ENCODE measurements at places on chromosomes 3 and 15.

DNA sequence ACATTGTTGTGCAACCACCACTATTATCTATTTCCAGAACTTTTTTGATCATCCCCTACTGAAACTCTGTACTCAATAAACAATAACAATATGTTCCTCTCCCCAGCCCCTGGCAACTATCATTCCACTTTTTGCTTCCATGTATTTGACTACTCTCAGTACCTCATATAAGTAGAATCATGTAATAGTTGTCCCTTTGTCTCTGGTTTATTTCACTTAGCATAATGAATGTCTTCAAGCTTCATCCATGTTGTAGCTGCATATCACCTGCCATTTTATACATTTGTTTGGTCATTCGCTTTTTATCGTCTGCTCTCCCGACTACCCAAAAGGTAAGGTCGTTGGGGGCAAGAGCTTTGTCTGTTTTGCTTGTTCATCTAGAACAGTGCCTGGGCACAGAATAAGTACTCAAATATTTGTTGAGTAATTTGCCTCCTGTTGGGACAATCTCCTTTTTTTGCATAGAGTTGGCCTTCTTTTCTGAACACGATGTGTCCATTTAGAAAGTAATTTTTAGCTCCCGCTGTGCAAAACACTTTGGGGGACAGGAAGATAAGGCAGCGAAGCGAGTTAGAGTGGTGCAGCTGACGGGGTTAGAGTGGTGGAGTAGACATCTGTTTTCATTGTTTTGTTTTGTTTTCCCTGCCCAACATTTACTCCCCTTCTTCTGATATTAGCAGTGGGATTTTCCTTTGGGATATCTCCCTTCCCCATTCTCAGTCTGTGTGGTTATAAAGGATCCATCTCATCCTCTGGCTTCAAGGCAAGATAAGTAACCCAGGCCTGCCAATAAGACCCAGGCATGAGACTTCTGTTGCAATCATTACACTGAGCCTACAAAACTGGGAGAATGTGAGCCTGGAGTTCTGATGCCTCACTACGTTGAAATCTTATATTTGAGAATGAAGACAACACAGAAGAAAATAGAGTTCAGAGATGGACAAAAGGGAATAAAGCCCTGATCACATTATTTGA is 83.4 kb upstream of the RNU6-1 start:
- no peak for DNase-seq

DNA sequence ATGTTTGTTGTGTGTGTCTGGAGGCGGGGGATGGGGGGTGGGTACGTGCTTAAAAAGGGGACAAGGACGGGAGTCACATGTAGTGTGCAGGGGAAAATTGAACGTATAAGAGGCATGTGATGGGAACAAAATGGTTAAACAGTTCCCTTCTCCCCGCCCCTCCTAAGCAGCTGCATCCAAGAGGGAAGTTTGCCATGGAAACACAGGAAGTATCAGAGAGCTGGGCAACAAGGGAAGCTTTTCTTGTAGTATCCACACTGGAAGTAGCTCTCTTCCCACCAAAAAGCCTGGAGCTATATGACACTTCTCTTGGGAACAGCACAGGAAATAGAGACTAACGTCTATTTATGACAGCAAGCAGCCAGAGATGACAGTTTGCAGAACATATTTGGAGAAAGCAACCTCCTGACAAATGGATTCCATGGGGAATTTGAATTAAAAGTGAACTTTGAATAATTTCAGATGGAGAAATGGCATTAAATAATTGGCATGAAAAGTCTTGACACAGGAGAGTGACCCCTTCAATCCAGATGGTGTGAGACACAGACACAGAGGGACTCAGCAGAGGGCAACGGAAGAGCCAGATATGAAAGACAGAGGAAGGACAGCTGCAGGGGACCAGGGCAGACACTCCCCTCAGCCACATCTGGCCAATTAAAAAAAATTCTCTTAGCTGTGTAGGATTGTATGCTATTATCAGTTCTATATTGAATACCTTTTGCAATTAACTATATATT is 294.2 kb upstream of the TBL1XR1 start:
- no peak for DNase-seq

DNA sequence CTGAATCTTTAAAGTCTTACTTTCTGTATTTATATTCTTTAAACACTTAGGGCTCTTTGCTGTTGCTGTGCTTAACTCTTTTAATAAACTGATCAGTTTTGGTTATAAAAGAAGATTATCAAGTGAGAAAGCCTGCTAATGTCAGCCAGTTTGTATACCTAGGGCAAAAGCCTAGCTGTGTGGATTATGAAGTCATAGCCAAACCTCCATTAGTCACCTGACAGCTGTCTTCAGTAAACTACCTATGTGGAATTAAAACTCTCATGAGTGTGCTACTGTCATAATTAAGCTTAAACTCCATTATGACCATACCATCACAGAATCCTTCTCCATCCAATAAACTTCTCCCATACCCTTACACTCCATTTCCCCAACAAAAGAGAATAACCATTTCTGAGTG is 762.7 kb downstream of the NTRK3 start:
- no peak for DNase-seq

DNA sequence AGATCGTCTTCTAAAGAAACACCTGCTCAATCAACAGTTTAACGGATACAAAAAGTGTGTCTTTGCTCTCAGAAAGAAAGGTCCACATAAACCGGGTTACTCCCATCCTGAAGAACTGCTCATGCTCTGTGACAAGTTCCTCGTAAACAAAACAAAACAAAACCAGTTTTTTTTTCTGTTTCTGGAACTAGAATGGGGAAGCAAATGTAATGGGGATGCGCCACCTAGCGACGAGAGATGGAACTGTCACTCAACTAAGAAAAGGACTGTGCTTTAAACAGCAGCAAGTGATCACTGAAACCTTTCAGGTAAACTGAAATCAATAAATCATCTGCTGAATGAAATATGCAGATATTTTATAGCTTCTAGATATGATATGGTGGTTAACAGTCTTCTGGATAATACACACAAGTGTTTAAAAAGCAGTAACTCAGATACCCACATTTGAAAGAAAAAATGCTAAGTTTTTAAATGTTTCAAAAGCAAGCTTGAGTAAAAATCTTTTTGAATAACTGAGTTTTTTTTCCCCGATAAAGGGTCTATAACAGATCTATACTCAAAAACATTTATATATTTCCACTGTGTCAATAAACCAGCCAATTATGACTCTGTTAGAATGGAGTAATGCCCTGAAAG is 10.9 kb downstream of the TM2D3 start:
- no peak for DNase-seq

- DNase-seq = no peak
Observed at GRCh38 chr15:50192926-50193620, 11.1 kb downstream of the SLC27A2 start.

DNA sequence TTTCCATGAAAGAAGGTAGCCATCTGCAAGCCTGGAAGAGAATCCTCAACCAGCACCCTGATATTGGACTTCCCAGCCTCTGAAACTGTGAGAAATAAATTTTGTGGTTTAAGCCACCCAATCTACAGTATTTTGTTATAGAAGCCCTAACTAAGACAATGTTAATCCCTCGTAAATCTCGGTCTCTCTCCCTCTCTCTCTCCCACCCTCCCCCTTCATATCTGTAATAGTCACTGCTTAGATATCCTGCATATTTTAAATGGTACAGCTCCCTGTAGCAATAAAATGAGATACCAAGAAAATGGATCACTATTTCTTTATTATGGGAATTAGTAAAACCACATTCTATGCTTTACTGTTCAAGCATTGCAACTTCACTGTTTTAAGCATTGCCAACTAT is 21.0 kb upstream of the FAM174B start:
- no peak for DNase-seq

DNA sequence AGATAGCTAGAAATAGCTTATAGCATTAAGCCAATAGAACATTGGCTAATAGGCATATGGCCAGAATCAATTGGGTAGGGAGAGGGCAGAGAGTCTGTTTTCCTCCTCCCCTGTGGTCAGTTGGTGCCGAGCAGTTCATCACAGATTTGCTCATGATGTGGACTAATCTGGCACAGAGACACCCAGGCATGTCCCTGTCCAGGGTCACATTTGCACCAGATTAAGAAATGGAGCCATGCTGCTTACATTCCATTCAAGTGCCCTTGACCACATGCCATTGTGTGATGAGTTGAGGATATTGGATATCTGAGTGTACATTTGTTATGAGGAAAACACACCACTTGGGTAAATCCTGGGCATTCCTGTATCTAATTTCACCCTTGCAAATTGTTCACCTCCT is 53.4 kb downstream of the USP13 start:
- no peak for DNase-seq

- no peak for DNase-seq
Observed at GRCh38 chr3:137012097-137012501, 54.3 kb downstream of the IL20RB start.

DNA sequence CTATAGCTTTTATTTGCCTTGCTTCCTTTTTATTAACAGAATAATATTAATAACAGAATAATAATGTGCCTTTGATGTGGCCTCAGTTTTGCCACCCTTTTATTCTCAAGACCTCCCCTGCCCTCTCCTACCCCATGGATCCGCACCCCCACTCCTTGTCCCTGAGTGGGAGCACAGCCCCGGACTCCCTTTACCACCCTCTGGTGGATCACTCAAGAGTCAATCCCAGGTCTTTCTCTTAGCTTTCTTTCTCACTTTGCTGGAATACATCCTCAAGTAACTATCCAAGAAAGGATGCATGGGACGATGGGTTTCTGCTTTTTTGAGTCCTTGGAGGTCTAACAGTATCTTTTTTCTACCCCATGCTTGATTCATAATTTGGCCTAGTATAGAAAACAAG is 63.4 kb downstream of the KLF13 start:
- no peak for DNase-seq

DNA sequence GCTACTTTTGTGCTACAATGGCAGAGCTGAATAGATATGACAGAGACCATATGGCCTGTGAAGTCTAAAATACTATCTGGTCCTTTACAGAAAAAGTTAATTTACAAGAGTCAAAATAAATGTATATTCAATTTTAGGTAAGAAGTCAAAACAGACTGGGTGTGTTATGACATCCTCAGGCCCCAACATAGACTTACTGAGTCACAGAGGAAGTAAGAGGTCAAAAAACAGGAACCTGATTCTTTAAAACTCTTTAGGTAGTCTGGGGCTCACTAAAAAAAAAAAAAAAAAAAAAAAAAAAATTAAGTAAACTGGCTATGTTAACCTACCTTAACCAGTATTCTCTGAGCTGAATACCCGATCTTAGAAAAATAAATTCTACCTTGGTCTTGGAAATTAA is 13.1 kb downstream of the DNAAF4 start:
- no peak for DNase-seq

- no peak for DNase-seq
Observed at GRCh38 chr15:33941279-33942063, 26.8 kb upstream of the CHRM5 start.

DNA sequence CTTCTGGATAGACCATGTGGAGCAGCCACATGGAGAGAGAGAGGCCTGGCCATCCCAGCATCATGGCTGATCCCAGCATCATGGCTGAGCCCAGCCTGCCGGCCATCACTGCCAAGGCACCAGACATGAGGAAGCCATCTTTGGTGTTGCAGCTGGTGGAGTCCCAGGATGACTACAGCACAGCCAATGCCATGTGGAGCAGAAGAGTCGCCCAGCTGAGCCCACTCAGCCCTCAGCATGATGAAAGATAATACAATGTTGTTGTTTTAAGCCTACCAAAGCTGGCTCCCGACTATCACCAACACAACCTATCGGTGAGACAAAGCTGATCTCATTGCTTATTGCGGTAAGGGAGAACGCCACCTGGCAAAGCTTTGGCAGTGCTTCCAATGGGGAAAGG is 18.4 kb downstream of the HES1 start:
- no peak for DNase-seq

DNA sequence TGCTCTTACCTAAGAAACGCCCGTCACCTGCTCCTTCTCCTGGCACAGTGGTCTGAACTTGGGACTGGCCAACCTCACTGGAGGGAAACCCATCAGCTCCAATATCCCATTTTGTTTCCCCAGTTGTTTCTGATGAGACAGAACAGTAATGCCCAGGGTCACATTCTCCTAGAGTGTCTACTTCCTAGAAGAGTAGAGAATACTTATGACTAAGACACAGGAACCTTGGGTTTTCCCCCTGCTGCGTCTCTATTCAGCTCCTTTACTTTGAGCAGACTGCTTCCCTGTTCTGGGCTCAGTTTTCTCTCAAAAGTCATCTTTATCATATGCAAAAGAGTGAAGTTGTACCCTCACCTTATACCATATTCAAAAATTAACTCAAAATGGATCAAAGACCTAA is 79.4 kb downstream of the POLR2M start:
- no peak for DNase-seq

- peak; percentile 44 for DNase-seq
Observed at GRCh38 chr3:114221165-114221880, 16.1 kb downstream of the ZNF80 start.

- peak; percentile 56 for DNase-seq
Observed at GRCh38 chr3:125051715-125052581, 3.8 kb downstream of the HEG1 start.

GRCh38 chr3:94460931-94461330 is 398.1 kb downstream of the NSUN3 start:
- DNase-seq = no peak

GRCh38 chr3:139935866-139936817 is 1.2 kb downstream of the CLSTN2 start:
- no peak for DNase-seq

GRCh38 chr3:186664119-186664495 is 1.7 kb upstream of the HRG start:
- no peak for DNase-seq

DNA sequence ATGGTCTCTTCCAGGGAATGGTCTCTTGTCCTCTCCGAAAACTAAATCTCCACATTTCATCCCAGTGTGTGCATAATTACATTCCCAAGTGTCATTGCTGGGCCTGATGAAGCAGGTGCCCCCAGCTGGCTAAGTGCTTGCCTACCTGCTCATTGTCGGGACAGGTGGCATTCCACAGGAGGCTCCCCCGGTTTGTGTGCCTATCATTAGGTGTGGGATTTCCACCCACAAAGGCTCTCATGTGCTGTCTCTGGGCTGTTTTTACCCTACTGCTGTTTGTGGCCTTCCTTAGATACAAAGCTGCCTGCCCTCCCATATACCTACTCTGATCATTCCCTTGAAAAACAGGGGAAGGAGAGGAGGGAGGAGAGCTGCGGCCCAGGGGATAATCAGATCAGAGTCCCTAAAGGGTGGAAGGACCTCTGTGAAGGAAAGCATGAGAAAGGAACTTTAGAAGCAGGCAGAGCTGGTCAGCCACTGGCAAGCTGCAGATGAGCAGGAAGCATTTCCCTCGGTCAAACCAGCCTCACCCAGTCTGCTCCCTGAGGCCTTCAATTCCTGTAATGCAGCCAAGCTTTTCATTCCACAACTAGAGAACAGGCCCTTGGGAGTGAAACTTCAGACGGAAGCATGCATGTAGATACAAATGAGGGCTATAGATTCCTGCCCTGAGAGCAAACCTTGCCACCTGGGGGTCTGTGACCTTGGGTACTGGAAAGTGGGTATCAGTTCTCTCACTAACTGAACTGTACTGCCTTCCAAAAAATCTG is 60.7 kb upstream of the HEG1 start:
- DNase-seq = no peak
